ENCODE measurements at places on chromosomes 4 and X.
A peak's percentile ranks its signal among the peaks of the same experiment; 100 is the strongest.

DNA sequence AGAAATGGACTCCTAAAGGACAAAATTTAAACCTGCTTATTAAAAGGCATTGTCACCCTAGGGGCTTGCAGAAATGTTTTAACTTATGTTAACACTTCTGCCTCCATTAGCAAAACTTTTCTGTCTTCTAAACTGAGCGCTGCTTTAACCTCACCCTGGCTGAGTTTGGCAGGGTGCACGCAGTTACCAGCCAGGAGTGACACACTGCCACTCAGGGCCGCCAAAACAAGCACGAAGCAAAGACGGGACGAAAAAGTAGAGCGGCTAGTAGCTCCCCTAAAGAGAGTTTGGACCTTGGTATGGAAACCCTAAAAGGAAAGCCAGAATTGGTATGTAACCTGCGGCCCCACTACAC lies 23.8 kb upstream of the UVSSA start:
- DNase-seq, result no peak

DNA sequence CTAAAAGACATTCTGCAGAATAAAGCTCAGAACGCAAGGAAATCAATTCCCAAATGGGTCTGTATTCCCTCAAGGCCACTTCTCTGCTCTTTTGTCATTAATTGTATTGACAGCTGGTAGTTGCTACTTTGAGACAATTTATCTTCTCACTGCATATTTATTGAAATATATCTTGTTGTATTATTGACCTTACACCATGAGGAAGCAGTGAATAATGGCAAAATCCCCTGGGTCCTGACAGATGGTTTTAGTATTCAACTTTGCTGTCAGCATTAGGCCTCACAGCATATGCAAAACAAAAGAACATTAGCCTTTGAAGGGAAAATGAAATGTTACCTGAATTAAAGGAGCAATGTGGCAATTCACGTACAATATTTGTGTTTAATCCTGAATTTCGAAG lies 406.1 kb upstream of the TRAM1L1 start:
- no peak for DNase-seq

DNA sequence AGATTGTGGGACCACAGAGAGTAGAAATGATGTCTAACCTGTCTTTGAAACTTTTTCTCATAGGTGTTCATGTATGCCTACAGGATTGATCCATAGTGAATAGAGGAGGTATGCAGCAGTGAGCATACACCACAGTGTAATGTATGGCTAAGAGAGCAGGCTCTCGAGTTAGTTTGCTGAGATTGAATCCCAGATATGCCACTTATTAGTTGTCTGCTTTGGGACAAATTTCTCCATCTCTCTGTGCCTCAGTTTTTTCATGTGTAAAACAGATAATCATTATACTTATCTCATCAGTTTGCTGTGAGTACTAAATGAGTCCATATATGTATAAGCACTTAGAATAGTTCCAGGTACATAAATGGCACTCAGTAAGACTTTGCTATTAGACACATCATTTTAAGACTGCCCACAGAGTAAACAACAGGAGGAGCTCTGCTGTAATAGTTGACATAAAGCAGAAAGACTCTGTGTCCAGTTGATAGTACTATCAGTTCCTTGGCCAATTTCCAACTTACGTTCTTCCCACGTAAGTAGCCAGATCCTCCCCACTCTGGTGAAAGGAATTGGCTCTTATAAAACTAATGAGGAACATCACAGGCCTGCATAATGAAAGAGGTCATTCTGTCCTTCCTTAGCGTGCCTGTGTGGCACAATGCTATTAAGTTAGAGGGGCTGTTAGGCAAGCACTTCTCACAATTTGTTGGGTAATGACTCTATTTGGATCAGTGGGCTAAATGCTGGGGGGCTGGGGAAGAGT lies 20.7 kb upstream of the RNF150 start:
- DNase-seq, result no peak

GRCh38 chr4:20151436-20151835 lies 100.3 kb upstream of the SLIT2 start:
- DNase-seq, result no peak

- peak; percentile 64 for DNase-seq
Observed at GRCh38 chr4:56410247-56411062, 23.2 kb upstream of the AASDH start.

GRCh38 chr4:95318044-95318443 lies 230.7 kb downstream of the UNC5C start:
- no peak for DNase-seq

GRCh38 chrX:4435905-4436304 lies 722.5 kb upstream of the PRKX start:
- DNase-seq, result no peak

DNA sequence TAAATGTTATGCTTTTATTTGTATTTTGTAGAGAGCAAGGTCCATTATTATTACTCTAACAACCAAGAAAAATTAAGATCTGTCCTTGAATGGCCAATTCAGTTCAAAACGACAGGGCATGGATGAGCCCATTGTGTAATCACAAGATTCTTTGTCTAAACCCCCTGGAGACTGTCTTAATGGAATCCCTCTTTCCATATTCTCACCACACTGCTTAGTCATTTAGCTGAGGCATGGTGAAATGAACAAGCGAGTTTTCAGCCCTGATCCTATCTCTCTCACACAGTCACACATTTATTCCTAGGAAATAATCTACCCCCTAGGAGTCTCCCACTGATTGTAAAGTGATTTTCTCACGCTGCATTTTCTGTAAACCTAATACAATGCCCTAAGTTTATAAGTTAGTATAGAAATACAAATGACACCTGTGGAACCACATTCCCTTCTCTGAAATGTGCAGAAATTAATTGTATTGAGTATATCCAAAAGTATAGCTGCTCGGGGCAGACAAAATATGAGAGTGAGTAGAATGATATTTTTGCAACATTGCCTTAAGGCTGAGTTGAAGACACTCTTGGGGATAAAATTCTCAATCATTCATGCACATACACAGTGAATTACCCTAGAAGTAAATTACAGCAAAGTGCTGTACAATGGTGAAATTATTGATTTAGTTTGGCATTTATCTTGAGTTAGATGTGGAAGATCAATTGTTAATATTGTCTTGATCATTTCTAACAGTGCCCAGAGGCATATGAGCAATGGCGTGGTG lies 119.7 kb upstream of the PCDH7 start:
- no peak for DNase-seq

DNA sequence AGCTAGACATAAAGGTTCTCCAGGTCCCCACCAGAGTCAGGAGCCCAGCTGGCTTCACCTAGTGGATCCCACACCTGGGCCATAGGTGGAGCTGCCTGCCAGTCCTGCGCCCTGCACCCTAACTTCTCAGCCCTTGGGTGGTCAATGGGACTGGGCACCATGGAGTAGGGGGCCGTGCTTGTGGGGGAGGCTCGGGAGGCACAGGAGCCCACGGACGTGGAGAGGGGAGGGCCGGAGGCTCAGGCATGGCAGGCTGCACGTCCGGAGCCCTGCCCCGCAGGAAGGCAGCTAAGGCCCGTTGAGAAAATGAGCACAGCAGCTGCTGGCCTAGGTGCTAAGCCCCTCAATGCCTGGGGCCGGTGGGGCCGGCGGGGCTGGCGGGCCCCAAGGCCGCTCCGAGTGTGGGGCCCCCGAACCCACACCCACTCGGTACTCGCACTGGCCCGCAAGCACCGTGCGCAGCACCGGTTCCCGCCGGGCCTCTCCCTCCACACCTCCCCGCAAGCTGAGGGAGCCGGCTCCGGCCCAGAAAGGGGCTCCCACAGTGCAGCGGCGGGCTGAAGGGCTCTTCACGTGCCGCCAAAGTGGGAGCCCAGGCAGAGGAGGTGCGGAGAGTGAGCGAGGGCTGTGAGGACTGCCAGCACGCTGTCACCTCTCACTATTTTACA lies 291.1 kb downstream of the KLHL4 start:
- no peak for DNase-seq

DNA sequence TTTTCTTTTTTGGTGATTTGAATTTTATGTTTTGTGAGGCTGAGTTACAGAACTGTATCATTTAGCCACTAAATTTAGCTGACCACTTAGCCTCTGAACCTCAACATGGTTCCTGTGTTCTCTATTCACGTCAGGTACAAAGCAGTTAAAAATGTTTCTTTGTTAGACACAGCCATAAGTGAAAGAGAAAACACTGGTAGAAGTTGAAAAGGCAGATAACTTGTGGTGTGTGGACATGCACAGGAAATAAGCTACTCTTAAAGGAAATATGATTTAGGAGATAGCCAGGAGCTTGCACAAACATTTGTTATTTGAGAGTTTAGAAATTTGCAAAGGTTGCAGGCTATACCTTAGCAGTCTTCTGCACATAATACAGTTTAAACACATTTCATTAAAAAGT lies 171.0 kb upstream of the RPS6KA3 start:
- no peak for DNase-seq

DNA sequence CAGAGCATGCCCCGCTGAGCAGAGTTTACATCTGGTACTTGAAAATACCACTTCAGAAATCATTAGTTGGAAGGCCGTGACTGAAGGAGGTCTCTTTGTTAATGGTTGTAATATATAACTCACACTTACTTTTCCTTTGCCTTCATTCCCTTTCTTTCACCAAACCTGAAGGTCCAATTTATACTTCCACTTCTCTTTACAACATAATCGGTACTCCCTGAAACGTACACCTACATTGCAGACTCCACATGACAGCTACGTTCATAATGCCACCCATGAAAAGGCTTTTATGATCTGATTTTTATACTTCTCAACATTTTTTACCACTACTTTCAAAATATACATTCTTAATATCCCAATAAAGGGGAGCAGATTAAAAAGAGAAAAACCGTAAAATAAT lies 298.7 kb downstream of the C4orf33 start:
- no peak for DNase-seq

GRCh38 chr4:155973639-155974475 lies 20.2 kb upstream of the CTSO start:
- DNase-seq, result no peak

DNA sequence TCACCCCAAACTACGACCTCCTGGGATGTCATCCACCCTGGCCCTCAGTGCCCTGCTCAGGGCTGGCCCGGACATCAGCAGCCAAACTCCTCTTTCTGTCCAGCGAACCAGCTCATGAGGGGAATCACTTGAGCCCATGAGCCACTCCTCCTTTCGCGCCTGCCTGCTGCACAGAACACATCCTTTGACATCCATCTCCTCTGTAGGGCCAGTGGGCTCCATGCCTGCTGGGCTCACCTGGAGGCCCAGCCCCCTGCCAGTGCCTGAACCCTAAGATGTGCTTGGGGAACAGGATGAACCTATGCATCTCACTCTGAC lies 43.5 kb downstream of the ABLIM2 start:
- no peak for DNase-seq

DNA sequence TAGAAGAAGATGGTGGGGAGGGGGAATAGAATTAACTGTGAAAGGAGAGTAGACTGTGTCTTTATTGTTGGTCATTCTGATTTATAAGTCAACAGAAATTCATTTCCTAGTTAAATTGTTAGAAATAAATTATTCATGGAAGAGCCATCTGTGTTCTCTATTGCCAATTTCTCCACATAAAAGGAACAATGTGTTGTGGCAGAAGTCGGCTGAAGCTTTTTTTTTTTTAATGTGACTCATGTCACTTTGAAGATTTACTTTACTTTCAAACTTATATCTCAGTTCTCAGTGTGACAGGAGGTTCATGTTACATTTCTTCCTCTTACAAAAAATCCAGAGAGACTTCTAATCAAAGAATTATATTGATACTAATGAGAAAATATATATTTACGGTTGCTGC lies 60.5 kb downstream of the CPE start:
- DNase-seq, result no peak

- DNase-seq, result no peak
Observed at GRCh38 chr4:6991249-6991648, 51.9 kb upstream of the TADA2B start.

- no peak for DNase-seq
Observed at GRCh38 chr4:60729194-60729593, 470.9 kb upstream of the ADGRL3 start.

- DNase-seq, result no peak
Observed at GRCh38 chrX:17442898-17443297, 67.9 kb downstream of the NHS start.

DNA sequence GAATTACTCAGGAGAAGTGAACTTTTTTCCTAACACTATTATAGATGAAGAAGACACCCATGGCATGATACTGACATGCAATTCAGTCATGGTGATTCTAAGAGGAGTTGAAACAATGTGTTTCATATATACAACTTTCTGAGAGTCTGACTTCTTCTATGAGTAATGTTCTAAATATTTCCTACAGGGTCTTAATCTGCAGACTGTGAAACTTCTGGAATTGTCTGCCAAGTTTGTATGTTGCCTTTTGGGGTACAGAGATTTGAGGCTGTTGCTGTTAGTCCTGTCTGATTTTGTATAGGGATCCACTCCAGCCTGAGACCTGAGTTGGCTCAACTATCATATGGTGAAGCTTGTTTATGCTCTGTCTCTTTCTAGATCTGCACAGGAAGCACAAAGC lies 160.6 kb upstream of the GATB start:
- DNase-seq, result no peak

- DNase-seq, result no peak
Observed at GRCh38 chr4:142563682-142564291, 282.3 kb downstream of the INPP4B start.

GRCh38 chrX:84717343-84717742 lies 215.1 kb upstream of the HDX start:
- DNase-seq, result no peak

DNA sequence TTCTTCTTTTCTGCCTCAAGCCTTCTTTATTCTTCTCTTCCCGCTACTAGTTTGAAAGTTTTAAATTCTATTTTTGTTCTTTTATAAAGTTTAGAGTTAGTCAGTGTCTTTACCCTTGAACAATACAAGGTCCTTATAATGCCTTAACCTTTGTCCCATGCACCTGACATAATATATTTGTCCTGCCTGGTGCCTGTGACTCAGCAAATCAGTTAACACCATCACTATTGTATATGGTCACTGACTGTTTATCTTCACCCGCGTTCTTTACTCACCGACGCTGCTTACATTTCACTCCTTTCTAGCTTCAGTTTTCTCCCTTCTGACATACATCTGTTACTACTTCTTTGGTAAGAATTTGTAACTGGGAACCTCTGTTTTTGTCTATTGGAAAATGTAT lies 5.7 kb downstream of the SMIM20 start:
- no peak for DNase-seq

GRCh38 chr4:2070421-2071251 lies 11.5 kb downstream of the NAT8L start:
- DNase-seq, result no peak

- DNase-seq, result no peak
Observed at GRCh38 chr4:79088946-79089691, 149.9 kb upstream of the PAQR3 start.

GRCh38 chr4:47462799-47463234 lies 685 bp downstream of the COMMD8 start:
- no peak for DNase-seq
